BJ (cell line): ENCODE measurements at places on chromosomes 1 and 21.

GRCh38 chr1:8516278-8516777 lies 198.4 kb downstream of the SLC45A1 start:
- no peak for DNase-seq

GRCh38 chr1:25809929-25810328 lies 9.8 kb upstream of the MTFR1L start:
- DNase-seq: no peak

GRCh38 chr1:115364780-115365155 lies 26.7 kb upstream of the NGF start:
- DNase-seq: no peak

DNA sequence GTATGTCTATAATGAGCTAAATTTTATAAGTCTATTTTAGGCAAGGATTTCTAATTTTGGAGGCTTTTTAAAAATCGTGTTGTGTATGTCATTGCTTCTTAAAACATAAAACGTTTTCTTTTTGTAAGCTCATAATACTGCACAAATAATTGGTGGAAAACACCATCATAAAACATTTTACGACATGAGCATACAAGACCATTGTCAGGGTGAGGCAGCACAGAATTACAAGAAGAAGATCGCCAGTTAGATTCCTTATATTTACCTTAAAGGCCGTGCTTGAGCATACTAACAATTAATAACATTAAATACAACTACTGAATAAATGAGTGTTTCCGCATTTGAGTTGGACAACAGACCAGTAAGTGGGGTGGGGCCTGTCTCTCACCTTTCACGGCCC lies 19.1 kb upstream of the LMX1A start:
- DNase-seq: no peak

DNA sequence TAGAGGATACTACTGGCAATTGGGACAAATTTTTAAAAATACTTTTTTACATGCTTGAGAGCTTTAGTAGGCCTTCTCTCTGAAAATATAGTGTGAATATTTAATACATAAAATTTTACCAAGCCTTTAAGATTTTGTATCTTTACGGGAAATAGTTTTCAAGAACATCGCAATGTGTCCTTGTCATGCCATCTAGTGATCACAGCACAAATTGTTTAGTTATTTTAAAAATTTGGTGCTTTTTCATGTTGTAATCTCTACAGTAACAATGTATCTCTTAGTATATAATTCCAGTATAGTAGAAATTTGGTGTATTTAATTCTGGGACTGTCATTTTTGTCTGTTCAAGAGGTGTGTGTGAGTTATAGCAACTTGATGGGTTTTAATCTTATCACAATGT lies 6.7 kb downstream of the CDC7 start:
- DNase-seq: no peak

DNA sequence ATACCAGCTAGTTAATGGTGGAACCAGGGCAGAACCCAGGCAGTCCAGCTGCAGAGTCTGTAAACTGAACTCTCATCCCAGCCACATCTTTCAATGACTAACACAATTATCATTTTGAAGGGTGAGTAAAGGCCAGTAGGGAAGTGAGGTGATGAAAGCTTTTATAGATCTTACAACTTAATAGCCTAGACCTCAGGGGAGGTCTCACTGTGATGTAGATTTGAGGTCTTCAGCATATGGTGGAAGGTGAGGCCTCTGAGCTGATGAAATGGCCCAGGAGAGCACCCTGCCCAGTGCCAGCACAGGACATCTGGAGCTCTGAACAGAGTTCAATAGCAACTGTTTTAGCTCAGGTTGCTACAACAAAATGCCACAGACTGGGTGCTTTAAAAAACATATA lies 44.8 kb upstream of the POU2F1 start:
- no peak for DNase-seq

DNA sequence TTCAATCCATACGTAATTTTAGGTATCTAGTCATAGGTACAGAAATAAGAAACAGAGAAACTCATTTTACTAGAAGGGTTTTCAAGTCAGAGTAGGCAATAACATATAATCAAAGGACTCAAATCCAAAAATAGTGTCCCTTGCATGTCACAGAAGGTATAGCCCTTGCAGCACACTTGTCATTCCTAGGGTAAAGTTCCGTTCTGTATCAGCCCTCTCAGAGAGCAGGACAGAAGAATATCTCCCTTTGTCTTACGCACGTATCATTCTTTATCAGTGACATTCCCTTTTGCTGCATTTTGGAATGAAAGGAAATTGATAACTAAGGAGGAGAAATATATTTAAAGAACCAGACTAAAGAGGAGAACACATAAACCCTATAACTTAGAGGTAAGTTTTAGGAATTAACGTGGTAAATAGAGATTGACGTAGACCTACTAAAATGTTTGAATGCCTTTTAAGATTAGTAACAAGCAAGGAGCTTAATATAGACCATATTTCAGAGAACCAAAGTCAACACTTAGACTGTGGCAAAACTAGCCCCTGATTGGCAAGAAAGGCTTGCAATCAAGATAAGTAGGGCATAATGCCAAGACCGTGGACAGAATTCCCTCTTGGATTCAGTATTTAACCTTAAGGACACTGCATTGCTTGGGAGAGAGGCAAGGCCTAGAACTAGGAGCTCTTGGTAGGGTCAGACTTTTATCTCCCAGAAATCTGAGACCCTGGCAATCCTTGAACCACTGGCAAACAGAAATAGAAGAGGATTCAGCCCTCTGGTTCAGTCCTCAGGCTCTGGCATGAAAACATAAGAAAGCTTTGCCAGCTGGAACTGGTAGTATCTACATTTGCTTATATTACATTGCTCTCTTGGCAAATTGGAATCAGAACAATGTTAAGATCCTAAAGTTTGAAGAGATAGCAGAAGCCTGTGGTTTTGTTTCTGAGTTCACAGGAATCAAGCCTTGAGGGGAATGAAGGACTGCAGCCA lies 232.1 kb downstream of the ASTN1 start:
- no peak for DNase-seq

GRCh38 chr1:111441573-111442192 lies 7.4 kb downstream of the WDR77 start:
- no peak for DNase-seq

DNA sequence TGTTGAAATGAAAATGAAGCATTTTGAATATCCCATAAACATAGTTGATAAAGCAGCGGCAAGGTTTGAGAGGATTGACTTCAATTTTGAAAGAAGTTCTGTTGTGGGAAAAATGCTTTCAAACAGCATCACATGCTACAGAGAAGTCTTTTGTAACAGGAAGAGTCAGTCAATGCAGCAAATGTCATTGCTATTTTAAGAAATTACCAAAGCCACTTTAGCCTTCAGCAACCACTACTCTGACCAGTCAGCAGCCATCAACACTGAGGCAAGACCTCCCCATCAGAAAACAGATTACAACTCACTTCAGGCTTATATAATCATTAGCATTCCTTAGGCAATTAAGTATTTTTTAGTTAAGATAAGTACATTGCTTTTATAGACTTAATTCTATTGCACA lies 33.8 kb upstream of the FCRL3 start:
- DNase-seq: no peak

DNA sequence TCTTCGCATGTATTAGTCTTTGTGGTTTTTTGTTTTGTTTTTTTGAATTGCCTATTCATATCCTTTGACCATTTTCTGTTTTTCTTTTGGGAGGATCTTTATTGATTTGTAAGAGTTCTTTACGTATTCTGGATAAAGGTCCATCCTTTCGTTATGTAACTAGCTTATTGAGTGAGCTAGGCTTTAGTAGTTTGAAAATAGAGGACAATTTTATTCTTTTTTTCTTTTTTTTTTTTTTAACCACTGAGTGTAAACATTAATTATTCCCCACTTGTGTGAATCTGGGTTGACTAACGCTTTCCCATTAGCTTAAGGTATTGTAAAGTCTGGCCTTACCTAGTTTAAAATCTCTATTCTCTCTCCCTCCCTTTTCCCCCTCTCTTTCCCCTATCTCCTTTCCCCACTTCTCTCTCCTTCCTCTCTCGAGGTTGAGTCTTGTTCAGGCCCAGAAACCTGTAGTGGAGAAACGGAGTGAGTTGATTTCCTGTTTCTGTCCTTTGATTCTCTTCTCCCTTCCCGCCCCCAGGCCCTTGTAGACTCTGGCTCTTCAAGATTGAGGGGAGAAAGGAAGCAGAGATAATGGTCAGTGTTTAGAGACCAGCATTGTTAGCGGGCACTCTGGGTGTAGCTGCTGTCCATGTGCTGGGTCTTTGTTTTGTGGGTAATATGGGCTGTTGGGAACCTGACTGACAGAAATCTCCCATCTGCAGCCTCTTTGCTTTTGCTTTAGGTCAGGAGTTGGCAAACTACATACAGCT lies 1.5 kb downstream of the MORC3 start:
- DNase-seq: no peak

GRCh38 chr1:112396653-112397471 lies 848 bp downstream of the CTTNBP2NL start:
- DNase-seq: no peak

- DNase-seq: no peak
Observed at GRCh38 chr1:111723091-111723806, 15.9 kb downstream of the INKA2 start.

- DNase-seq: no peak
Observed at GRCh38 chr1:44655609-44656008, 18.7 kb downstream of the TMEM53 start.

GRCh38 chr1:98991127-98992012 lies 13.3 kb downstream of the PLPPR5 start:
- DNase-seq: peak; percentile 63

DNA sequence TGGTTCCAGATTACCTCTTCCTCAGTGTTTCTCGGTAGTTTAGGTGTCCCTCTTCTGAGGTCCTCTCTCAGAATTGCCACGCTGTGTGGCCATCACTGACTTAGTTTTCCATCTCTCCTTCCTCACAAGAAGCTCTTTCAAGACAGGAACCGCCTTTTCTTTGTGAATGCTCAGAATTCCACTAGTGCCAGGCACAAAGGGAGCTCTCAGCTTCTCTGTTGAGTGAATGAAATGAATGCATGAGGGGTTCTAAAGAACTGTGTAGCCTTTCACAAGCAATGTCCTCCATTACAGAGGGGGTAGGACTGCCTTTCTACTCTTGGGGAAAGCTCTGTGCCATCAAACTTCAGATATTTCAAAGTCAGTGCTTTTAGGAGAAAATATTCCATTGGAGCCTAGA lies 546.8 kb downstream of the RWDD3 start:
- no peak for DNase-seq

GRCh38 chr1:62772607-62773295 lies 11.2 kb upstream of the ATG4C start:
- no peak for DNase-seq

GRCh38 chr1:152388889-152389288 lies 25.2 kb downstream of the CRNN start:
- DNase-seq: no peak

DNA sequence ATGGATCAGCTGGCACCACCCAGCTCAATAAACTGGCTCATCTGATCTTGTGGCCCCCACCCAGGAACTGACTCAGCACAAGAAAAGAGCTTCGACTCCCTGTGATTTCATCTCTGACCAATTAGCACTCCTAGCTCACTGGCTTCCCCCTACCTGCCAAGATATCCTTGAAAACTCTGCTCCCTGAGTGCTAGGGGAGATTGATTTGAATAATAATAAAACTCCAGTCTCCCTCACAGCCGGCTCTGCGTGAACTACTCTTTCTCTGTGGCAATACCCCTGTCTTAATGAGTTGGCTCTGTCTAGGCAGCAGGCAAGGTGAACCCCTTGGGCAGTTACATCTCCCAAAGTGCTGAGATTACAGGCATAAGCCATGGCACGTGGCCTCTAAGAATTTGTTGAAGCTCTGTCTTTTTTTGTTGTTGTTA lies 11.8 kb upstream of the RHBDL2 start:
- no peak for DNase-seq

DNA sequence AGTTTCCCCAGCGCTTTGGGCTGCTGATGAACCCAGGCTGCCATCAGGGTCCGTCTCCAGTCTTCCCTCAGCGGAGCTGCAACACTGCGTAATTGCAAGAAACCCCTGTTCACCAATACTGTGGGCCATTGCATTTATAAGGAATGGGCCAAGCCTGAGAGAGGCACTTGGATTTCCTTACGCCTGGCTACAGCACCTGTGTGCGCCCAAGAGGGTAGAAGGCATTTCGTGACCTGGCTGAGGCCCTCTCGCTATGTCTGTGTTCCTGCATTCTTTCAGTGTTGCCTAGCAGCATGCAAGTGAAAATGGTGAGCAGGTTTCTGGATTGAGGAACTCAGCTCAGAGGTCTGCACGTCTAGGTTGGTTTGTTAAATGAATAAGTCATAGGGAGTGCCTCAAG lies 12.0 kb upstream of the OR2W3 start:
- no peak for DNase-seq

DNA sequence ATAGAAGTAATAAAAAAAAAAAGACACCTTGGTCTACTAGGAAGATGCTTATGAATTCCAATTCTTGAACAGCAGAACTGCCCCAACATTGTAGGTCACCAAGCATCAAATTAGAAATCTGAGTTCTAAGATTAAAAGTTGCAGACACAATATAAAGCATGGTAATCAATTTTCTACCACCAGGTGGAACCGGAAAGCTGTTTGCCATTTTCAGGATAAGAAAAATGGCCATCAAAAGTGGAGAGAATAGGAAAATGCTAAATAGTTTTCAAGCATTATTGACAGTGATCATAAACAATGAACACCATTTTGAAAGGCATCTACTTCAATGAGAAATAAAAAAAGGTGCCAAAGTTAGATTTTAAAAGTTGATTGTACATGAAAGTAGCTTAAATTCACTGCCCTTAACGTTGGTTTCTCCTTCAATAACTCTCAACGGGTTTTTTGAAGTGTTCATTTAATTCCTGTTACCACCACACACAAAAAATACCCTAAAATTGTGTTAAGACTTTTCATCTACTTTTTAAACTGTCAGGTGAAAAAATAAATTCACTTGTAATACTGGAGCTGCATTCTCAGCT lies 252.9 kb downstream of the KCNT2 start:
- no peak for DNase-seq

GRCh38 chr1:22778862-22779520 lies 68.4 kb downstream of the EPHB2 start:
- DNase-seq: no peak

DNA sequence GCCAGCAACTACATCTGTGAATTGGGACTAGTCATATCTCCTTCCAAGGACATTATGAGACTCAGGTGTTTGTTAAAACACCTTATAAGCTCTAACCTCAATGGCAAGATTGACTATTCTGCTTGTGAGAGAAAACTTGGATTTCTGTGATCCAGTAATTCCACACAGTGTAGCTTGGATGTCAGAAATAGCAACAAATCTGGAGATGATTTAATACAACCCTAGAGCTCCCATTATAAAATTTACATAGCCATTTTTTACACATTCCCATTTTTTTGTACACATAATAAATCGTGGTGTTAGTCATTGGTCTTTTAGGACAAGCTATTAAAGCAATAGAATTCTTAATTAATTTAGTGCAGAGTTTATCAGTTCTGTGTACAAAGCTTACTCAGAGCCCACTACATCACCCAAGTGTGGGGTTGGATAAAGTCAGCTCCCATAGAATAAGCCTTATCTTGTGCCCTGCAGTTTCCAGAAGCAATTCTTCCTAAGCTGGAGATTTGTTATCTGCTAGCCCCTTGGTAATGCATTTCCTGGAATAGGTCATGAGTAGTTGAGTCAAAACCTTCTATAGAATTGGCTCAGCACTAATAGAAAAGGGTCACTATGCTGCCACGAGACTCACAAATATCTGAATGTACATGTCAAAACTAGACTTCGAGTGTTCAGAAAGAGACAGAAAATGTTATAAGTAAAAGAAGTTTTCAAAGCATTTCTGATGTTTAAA lies 434.0 kb upstream of the RUNX1 start:
- no peak for DNase-seq
